ENCODE measurements at places on chromosomes 6 and 20.

GRCh38 chr20:38406476-38406875 is 28.7 kb downstream of the SNHG17 start:
- DNase-seq = no peak

GRCh38 chr6:143079325-143079640 is 18.6 kb downstream of the AIG1 start:
- DNase-seq = no peak

DNA sequence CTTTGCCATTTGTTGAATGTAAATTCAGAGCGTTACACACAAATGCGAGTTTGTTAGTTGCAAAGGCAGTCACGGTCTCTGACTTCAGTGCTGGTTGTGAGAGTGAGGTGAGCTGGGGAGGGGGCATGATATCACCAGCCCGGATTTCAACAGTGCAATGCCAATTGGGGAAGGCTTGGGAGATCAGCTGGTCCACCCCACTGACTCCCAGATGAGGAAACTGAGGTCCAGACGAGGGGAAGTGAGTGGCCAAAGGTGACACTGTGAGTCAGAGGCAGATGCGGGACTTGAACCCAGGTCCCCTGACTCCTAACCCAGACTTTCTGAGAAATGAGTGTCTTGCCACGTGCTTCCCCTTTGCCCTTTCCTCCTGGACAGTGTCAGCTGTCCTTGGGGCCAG is 62.1 kb downstream of the CEBPB start:
- no peak for DNase-seq

GRCh38 chr6:157461000-157461915 is 80.3 kb downstream of the ZDHHC14 start:
- peak; percentile 13 for DNase-seq

- no peak for DNase-seq
These were observed 315.5 kb downstream of the TENT5A start for GRCh38 chr6:81436990-81437389.

DNA sequence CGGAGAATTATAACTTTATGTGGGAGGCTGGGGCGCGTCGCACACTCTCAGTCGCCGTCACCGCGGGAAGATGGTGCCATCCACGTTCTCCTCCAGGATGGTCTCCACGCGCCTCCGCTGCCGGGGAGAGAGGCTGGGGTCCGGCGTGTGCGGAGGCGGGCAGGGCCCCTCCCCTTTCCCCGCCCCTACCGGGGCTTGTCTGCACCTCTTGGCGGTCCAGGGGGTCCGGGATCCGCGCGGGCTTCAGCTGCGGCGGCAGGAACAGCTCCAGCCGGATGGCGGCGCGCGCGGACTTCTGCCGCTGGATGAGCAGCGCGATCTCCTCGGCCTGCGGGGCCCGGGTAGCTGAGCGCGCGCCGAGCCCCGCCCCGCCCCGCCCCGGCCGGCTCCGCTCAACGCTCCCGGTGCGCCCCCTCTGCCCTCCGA is 807 bp downstream of the LKAAEAR1 start:
- DNase-seq = peak; percentile 78

DNA sequence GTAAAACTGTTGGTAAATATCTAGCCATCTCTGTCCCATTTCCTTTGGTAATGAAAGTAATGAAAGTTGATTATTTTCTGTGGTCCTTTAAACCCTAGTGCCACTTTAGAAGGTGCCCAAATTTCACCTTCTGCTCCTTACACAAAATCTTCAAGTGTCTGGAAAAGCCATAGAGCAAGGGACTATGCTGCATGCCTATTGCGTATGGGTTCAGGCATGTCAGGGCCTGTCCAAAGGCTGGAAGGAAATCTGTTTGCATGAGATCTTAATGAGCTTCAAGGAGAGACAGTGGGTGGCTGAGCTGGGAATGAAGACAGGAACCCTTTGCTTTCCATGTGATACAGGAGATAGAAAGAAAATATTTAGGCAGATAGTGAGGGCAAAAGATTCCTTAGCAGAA is 66.6 kb upstream of the CCN6 start:
- no peak for DNase-seq

GRCh38 chr6:170294813-170295509 is 4.1 kb upstream of the DLL1 start:
- DNase-seq = no peak

- no peak for DNase-seq
These were observed 16.8 kb upstream of the CDH22 start for GRCh38 chr20:46324960-46325703.

GRCh38 chr6:121520337-121521163 is 85.1 kb downstream of the GJA1 start:
- DNase-seq = no peak

- DNase-seq = no peak
These were observed 7.4 kb downstream of the STK35 start for GRCh38 chr20:2108987-2109386.

DNA sequence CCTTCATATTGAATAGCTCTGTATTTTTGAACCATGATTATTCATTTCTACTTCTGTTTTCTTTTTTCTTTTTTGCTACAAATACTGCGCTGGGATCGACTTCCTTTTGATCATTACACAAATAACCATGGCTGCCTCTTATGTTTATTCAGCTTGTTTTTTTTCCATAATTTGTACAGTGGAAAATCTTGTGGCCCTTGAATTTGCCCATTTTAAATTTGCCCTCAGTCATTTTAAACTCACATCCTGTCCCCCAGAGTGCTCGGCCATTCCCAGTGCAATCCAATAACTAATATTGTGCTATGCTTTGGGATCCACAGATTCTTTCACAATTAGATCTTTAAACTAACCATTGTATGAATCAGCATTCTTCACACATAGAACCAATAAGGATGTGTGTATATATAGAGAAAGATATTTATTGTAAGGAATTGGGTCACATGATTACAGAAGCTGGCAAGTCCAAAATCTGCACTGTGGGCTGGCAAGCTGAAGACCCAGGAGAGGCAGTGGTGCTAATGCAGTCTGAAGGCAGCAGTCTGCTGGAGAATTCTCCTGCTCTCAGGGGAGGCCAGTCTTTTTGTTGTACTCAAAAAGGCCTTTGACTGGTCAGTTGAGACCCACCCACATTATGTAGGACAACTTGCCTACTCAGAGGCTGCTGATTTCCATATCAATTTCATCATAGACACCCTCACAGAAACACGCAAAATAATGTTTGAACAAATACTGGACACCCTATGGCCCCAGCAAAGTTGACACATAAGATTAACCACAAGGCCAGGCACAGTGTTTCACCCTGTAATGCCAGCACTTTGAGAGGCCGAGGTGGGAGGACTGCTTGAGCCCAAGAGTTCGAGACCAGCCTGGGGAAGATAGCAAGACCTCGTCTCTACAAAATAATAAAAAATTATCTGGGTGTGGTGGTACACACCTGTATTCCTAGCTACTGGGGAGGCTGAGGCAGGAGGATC is 147.1 kb downstream of the MTHFD1L start:
- DNase-seq = no peak

GRCh38 chr20:63002511-63002910 is 4.3 kb downstream of the BHLHE23 start:
- no peak for DNase-seq

GRCh38 chr20:52454660-52455059 is 263.1 kb upstream of the ZFP64 start:
- DNase-seq = no peak

- no peak for DNase-seq
These were observed 669.4 kb downstream of the TFAP2A start for GRCh38 chr6:9745476-9745875.

- no peak for DNase-seq
These were observed 30.8 kb upstream of the FILIP1 start for GRCh38 chr6:75524322-75524972.

DNA sequence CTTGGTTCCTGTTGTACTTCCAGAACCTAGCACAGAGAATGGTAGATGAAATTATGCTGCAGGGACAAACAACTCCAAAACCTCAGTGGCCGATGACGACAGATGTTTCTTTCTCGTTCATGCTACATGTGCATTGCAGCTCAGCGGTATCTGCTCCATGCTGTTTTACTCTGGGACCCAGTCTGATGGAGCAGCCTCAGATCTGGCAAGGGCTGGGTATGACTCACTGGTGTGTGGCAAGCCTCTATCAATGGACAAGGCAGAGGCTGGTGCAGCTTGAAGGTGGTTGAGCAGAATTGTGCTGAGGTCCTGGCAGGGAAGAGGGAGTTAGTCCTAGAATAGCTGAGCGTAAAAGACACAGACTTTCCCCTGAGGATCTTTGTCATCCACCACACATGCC is 10.3 kb upstream of the BLCAP start:
- DNase-seq = no peak

- no peak for DNase-seq
These were observed 29.1 kb upstream of the STX16 start for GRCh38 chr20:58621906-58622548.

DNA sequence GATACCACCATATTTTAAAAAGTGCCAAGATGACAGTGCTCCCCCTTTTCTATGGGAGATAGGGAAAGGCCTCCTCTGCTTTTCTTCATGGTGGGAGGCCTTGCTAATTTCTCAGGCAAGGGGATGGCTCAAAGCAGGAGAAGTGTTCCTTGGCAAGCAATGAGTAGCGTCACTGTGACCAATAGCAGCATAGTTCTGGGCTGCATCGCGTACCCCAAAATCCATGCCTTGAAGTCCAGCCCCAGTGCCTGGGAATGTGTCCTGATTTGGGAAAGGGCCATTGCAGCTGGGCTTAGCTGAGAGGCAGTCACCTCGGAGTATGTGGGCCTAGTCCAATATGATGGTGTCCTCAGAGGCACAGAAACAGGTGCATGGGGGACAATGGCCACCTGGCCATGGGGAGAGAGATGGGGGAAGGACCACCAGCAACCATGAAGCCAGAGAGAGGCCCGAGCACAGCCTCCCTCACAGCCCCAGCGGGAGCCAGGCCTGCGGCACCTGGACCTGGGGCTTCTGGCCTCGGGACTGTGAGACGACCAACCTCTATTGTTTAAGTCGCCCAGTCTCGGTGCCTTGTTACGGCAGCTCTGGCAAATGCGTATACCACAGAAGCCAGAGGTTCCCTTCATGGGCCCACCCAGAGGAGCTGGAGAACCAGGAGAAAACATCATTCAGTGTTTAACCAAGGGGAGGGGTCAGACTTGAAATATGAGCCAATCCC is 153.1 kb upstream of the RPS6KA2 start:
- DNase-seq = no peak

DNA sequence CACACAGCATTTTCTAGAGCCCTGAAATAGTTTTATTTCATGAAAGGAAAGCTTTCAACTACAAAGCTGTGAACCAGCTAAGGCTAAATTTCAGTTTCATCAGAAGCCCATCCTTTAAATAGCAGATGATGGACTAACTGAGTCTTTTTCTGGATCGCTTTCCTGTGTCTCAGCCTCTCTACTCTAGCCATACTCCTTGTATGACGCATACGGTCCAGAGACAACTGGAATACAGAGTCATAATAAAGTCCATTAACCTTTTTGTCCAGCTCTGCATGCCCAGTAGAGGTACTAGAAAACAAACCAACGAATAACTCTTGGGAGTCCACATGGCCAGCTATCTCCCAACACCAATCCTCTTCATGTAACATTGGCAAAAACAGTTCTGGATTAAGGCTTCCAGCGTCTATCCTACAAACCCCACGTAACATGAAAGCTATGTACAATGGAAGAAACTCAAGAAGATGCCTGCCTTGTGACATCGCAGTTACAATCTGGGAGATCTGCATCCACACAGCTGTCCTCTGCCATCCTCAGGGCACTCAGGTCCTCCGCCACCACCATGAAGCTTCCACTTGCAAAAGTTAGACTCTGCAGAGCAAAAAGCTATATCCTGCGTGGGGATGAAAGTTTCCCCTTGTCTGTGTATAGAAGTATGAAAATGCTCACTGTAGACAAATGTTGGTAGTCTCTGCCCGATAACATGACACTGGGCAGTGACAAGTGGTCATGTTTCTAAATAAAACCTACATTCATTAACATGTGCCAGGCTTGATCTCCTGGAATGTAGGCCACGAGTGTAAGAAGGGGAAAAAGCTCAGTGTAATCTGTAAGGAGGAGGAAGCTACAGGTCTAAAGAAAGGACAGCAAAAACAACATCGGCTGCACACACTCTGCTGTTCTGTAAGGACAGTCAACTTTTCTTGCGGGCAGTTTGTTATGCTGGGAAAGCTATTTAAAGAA is 360.4 kb downstream of the ESR1 start:
- no peak for DNase-seq

- no peak for DNase-seq
These were observed 14.8 kb upstream of the PCK1 start for GRCh38 chr20:57545927-57546662.

GRCh38 chr6:28355743-28356665 is 6.3 kb downstream of the ZKSCAN3 start:
- DNase-seq = peak; percentile 77

GRCh38 chr6:98716341-98716740 is 118.0 kb upstream of the POU3F2 start:
- DNase-seq = no peak

GRCh38 chr6:118963003-118963402 is 28.0 kb upstream of the MCM9 start:
- DNase-seq = peak; percentile 14

- no peak for DNase-seq
These were observed 63.3 kb downstream of the GNAS-AS1 start for GRCh38 chr20:58787211-58788005.

GRCh38 chr6:126548300-126548699 is 208.4 kb downstream of the CENPW start:
- DNase-seq = no peak

- no peak for DNase-seq
These were observed 28.2 kb downstream of the SNX5 start for GRCh38 chr20:17940224-17940971.

GRCh38 chr6:102619585-102619984 is 1226.1 kb downstream of the GRIK2 start:
- DNase-seq = no peak

DNA sequence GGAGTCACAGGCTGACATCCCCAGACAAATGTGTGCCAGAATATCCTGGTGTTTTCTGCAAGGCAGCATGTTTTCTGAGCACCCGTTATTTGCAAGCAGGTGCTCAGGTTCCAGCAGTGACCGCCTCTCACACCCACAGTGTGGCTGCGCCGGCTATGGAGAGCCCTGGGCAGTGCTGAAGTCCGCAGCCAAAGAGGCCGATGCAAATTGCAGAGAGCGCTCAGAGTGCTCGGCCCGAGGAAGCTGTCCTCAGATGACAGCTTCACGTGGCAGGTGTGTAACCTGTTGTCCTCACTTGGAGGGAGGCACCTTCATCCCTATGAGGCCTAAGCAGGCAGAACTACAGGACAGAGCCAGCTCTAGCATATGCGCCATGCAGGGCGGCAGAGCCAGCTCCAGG is 23.5 kb upstream of the MPC1 start:
- no peak for DNase-seq

GRCh38 chr6:26556263-26557070 is 18.3 kb downstream of the HMGN4 start:
- DNase-seq = peak; percentile 56

GRCh38 chr6:116631379-116631990 is 15.2 kb downstream of the RSPH4A start:
- no peak for DNase-seq

GRCh38 chr6:33897189-33897780 is 93.5 kb upstream of the MLN start:
- DNase-seq = no peak

GRCh38 chr6:14925025-14925698 is 320.7 kb upstream of the JARID2 start:
- no peak for DNase-seq

All from CD4-positive, alpha-beta T cell treated with Interleukin-12 subunit alpha and Interleukin-12 subunit beta, for 1 hour (primary cell).